A673 (cell line): ENCODE measurements at places on chromosomes 2 and 18. TPM values are rescaled to one million over a fixed set of nuclear protein-coding genes. Genes with fewer than 3 reads are reported as not detected.

GRCh38 chr2:172211512-172211911 lies 108.8 kb upstream of the DLX2 start:
- no peak for DNase-seq

GRCh38 chr2:174121612-174122011 lies 126.7 kb downstream of the OLA1 start:
- DNase-seq = no peak

- DNase-seq = no peak
These were observed 133.8 kb downstream of the MAIP1 start for GRCh38 chr2:200089040-200089755.

GRCh38 chr18:41745166-41746049 lies 209.6 kb upstream of the PIK3C3 start:
- DNase-seq = peak; percentile 47

DNA sequence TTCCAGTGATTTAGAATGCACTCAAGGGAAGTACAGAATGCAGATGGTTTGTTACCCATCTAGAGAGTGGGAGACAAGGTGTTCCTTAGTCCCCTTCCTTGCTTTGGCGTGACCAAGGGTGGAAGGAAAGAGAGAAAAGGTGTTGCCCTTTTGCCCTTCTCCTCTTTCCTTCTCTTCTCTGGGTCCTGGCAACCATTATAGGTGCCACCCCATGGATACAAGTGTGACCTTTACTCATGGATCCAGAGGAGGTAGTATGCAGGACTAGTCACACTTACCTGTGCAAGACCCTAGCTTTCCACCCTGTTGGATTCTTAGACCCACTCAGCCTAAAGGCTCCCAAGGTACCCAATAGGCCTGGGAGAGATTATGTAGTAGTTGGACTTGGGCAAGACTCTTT lies 11.6 kb upstream of the RBFA start:
- peak; percentile 30 for DNase-seq

The C18orf54 gene
- total RNA-seq = 15.3 and 15.6 TPM in 2 replicates

GRCh38 chr2:148882051-148882450 lies 7.0 kb downstream of the KIF5C start:
- DNase-seq = no peak

DNA sequence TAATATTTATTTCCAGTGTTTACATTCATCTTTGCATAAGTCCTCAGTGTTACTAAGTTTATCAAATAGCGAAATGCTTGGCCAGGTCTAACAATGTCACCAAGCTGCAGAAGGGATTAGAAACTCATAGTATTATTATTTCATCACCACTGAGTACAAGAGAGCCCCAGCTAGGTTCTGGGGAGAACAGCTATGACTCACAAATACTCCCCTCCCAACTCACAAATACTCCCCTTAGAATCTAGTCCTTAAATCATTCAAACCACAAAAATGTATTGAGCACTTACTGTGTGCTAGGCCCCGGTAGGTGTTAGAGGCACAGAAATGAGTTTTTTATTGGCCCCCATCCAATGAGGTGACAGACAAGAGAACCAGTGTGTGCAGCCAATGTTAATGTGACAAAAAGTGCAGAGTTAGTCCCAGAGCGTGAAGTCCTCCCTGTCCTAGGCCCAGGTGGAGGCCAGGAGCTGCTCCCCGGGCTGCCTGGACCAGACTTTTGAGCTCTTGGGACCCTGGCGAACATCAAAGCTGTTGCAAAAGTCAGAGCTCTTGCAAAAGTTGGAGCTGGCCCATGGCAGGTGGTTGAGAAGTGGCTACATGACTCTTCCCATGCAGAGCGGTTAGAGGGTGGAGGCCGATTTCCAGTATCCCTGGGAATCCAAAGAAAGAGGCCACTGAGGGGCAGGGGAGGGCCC lies 9.8 kb downstream of the STEAP3 start:
- no peak for DNase-seq

DNA sequence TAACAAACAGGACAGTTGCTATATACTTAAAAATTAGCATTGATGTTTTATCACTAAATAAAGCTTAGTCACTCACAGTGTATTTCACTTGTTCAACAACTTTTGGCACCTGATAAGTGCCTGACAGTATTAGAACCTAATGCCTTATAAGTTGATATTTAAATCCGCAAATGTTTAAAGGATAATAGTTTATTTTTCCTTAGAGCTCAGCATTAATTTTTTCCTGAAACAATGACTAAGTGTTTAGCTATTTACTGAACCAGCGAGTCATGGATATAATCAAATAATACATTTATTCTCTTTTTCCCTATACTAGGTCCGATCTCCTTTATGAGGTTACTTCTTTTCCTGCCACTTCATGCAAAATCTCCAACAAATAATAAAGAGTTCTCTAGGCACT lies 146.0 kb upstream of the PGAP1 start:
- peak; percentile 23 for DNase-seq

GRCh38 chr2:217291259-217291658 lies 431.4 kb upstream of the TNP1 start:
- DNase-seq = no peak

The STK39 gene
- 15.9 and 19.3 TPM in 2 replicates for total RNA-seq

DNA sequence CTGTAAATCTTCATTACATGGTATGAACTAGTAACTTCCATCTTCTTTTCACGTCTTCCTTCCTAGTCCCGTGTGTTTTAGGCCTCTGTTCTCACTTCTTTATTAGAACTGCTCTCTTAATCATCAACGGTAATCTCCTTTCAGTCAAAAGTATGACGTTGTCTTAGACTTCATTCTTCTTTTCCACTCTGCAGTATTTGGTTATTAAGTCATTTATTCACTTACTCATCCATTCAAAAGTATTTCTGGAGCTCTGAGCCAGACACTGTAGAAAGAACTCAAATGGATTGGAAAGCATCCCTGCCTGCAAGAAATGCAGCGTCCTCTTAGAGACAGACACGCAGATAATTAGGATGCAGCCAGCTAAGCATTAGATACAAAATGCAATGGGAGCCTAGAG lies 494.6 kb upstream of the NRP2 start:
- no peak for DNase-seq

GRCh38 chr2:44801841-44802776 lies 139.4 kb upstream of the SIX3 start:
- DNase-seq = no peak

DNA sequence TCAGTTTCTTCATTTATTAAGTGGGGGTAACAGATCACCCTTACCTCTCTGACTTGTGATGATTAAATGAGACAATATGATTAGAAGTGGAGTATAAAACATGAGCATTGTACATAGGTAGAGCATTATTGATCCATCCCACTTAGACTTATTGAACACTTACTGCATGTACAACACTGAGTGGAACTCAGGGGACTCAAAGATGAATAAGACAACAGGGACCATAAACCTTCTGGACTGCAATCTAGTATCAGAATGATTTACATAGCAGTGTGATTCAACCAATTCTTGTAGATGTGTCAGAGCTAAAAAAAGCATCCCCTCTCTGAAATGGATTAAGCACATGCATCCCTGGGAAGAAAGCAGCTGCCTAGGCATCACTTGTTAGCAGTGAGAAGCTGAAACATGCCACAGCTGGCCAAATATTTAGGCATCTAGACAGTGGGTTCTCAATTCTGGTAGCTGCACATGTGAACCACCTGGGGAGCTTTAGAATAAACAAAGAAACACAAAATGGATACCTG lies 111.5 kb downstream of the CYRIA start:
- no peak for DNase-seq

- no peak for DNase-seq
These were observed 542.1 kb downstream of the PID1 start for GRCh38 chr2:228728961-228729360.

DNA sequence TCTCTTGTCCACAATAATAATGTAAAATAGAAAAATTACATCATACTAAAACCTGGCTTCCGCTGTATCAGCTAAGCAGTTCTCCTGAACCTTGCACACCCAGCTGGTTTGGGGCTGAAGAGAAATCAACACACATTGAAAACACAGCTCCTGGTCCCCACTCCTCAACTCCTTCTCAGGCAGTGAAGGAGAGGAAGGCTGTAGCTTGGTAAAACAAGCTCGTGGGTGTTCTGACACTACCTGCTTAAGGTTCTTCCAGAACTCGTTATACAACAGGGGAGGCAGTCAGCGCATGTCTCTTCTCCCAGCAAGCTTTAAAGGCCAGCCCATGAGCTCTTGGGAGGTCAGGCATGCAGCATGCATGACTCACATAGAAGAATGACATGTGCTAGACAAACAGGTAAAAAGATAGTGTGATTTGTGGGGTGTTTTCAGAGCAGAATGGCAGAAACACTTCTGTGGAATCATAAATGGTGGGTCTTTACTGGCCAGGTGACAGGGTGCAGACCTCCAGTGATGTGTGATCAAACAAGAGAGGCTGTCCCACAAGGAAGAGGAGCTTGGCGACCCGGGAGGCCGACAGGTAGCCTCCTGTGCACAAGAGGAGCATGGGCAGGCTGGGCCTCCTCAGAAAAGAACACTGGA lies 69.1 kb downstream of the UXS1 start:
- DNase-seq = no peak

The NEB gene
- 2.5 and 7.0 TPM in 2 replicates for total RNA-seq

The SH2D6 gene
- 0.52 and 1.1 TPM in 2 replicates for total RNA-seq

GRCh38 chr2:154280543-154280942 lies 408.8 kb downstream of the GALNT13 start:
- no peak for DNase-seq

The PSMA8 gene
- total RNA-seq = not detected in 2 replicates

GRCh38 chr2:18118703-18119102 lies 240.2 kb downstream of the KCNS3 start:
- no peak for DNase-seq

The CDH20 gene
- total RNA-seq = 0.17 and 0.21 TPM in 2 replicates

DNA sequence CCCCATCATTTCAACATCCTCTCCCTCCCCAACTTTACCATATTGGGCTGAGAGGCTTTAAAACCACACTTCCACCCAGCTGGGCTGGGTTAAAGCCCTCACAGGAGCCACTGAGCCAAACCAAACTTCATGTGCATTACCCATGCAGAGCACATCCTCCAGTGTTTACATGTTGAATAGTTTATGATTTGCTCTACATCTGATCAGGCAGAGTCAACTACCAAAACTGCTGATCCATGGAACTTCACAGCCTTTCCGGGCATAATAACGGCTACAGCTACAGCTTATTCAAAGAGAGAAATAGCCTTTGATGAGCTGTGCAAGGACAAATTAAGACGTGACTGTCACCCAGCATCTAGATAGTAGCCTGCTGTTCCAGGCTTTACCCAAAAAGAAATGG lies 39.0 kb downstream of the MAIP1 start:
- DNase-seq = no peak

DNA sequence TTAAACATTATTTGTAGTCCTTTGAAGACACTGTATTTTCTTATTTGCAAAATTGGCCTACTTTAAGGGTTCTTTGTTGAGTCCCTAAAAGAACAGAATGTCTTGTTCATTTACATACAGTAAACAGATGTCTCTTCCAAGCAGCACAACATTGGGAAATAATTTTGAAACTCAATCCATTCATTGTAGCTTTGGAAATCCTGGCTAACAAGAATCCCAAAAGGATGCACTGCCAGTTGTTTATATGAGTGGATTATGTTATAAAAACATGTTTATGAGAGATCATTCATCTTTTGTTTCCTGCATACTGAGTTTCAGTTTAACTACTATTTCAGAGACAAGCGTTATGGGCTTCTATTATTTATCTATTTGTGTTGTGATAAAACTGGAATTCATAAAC lies 499.3 kb downstream of the PID1 start:
- DNase-seq = no peak

- DNase-seq = no peak
These were observed 5.2 kb upstream of the EDAR start for GRCh38 chr2:108994178-108994577.

- DNase-seq = no peak
These were observed 105.8 kb upstream of the TTN start for GRCh38 chr2:178913049-178913441.

The FHOD3 gene
- 0.26 and 0.34 TPM in 2 replicates for total RNA-seq

- no peak for DNase-seq
These were observed 65.0 kb downstream of the RAB31 start for GRCh38 chr18:9772847-9773677.

The DSG3 gene
- 0.04 TPM in 1 of 2 replicates, not detected in the other for total RNA-seq

DNA sequence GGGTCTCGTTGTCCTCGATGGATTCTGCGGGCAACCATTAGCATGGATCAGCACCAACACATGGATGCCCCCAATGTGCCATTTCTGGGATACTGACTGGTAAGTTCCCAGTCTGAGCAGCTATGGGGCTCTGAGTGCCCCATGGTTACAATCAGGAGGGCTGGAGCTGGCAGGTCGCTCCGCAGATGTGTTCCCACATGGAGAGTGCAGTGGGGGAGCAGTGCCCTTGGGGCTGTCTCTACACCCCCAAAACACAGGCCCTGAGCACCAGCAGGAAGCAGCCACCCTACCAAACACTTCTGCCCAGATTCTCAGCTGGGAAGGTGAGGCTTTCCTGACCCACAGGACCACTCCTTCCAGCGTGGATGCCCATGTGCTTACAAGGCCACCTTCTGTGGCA lies 8.0 kb downstream of the NGEF start:
- DNase-seq = no peak

- no peak for DNase-seq
These were observed 143.7 kb downstream of the CERS6 start for GRCh38 chr2:168599738-168600137.

DNA sequence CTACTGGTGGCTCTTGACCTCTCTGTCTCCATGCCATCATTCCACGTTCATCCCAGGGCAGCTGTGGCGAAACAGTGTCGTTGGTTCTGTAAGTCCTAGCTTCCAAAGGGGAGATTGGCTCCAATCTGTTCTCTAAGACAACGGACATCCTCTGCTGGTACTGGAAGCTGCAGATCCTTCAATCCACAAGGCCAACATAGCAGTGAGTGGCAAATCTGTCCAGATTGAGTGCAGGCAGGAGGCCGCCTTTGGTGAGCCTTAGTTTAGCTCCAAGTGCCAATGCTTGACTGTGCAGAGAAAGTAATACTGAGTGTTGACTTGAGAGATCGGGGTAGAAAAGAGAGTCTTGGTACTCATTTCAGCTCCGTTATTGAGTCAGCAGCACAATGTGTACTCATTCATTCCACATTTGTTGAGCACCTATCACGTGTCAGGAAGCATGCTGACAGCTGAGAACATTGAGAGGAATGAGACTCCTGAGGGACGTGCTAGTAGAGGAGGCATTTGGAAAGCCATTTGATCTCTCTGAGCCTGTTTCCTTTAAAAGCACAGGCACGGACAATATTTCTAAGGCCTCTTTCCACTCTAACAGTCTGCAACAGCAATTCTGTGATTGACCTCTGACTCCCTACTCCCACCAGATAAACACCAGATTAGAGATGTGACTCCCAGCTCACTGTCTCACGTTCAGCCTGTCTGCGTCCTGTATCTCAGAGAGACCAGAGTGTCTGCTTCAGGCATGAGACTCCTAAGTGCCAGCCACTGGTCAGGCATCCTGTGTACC lies 306.0 kb downstream of the CLIP4 start:
- DNase-seq = no peak

- DNase-seq = no peak
These were observed 603.7 kb upstream of the ZEB2 start for GRCh38 chr2:145123606-145124005.
